ENCODE measurements at places on chromosomes 1 and 21.

GRCh38 chr21:15240848-15241247, 176.0 kb upstream of the NRIP1 start:
- DNase-seq, result no peak

DNA sequence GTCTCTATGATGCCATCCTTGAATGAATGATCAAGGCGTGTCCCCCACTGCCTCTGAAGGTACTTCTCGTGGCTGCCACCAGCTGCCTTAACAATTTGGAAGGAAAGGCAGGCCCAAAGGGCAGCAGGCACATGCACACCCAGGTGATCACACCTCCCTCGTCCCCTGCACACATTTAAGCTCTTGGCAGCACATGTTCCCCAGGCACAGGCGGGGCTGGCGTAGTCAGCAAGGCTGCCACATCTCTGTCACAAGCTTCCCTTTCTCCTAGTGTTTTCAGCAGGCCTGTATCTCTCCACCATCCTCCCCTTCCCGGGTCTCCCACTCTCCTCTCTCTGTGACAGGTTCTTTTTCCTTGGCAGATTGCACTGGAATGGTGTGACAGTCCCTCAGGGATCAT, 111.9 kb downstream of the CACNA1E start:
- no peak for DNase-seq

- DNase-seq, result no peak
Measured at GRCh38 chr1:227449741-227450441, 113.5 kb upstream of the ZNF678 start.

- peak; percentile 6 for DNase-seq
Measured at GRCh38 chr1:54681358-54681757, 34.3 kb upstream of the TTC4 start.

DNA sequence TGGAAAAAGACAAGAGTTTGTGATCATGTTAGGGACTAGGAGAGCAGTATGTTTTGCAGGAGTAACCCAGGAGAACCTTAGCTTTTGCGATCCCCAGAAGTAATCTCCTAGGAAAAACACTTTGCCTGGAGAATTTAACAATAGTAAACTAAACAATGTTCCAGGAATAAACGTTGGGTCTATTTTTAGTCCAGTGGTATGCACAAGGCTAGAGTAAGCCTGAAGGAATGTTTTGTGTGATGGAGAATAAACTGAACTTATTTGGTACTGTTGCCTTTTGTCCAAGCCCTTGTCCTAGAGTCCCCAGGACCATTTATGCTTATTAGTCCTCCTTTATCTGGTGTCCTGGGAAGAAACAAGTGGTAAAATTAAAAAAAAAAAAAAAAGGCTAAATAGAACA, 28.7 kb upstream of the RGS5 start:
- DNase-seq, result peak; percentile 25

GRCh38 chr1:22383526-22384294, 67.9 kb upstream of the ZBTB40 start:
- DNase-seq, result no peak

- no peak for DNase-seq
Measured at GRCh38 chr1:219871427-219872057, 56.8 kb downstream of the SLC30A10 start.
